GDM1 (cell line): ENCODE measurements at places on chromosomes 7 and 10.

DNA sequence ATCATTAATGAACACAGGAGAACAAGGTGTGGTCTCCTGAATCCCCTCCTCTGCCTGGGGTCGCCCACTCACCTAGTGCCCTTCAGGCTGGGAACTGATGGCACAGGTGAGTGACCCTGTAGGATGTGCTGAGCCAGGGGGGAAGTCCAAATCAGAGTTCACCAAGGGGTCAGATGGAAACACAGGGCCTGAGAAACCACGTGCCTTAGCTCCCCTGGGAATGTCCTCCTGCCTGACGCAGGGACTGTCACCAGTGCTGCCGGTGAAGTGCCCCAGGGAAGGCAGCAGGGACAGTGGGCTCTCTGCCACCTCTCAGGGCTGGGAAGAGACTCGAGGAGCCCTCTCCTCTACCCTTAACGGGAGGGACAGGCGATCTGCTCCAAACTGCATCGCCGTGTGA is 5.8 kb upstream of the PYROXD2 start:
- no peak for DNase-seq

DNA sequence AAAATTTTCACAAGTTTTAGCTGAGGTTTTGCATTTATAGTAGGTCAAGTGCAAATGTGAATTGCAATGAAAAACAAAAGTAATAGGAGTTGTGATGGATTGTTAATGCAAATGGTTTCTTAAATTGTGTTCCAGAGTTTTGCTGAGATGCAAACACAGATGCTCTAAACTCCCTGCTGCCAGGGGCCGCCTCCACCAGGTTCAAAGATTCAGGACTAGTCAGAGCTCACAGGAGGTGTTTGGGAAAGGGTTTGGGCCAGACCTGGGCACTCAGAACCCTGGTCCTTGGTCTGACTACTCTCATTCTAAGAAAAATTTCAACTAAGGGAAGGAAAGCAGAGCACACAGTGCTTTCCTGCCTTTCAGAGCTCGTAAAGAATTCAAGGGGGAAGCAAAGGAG is 193.1 kb downstream of the CCSER2 start:
- no peak for DNase-seq

- DNase-seq, result no peak
Observed at GRCh38 chr7:24764972-24765744, 7.9 kb upstream of the GSDME start.

DNA sequence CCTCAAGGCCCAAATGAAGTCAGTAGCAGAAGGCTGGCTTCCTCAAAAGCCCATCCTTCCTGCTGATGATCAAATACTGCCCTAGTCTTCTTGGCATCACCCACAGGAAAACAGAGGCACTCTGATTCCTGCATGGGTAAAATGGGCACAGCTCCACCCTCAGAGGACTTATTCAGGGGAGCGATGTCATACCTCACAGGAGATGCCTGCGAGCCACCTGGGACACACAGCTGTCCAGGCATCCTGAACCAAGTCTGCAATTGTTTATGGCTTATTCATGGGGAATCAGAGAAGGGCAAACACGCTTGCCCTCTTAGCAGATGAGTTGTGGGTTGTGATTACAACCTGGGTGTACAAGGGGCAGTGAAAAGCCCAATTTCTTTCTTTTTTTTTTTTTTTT is 22.0 kb upstream of the LMTK2 start:
- DNase-seq, result no peak
